ENCODE measurements at places on chromosomes 3 and 15.

GRCh38 chr15:92429378-92430068, 35.8 kb downstream of the ST8SIA2 start:
- H3K36me3 ChIP-seq = no peaks in the 10 kb centered on the region
- no peak for DNase-seq

GRCh38 chr3:195145579-195145978, 125.4 kb downstream of the XXYLT1 start:
- peaks cover 35% of the 10 kb centered on the region for H3K4me1 ChIP-seq
- no peak overlapping the region for H3K27ac ChIP-seq
- no peak for DNase-seq
- no peak overlapping the region for H3K4me3 ChIP-seq
- no peaks in the 10 kb centered on the region for H3K36me3 ChIP-seq
- no peaks in the 10 kb centered on the region for H3K27me3 ChIP-seq

DNA sequence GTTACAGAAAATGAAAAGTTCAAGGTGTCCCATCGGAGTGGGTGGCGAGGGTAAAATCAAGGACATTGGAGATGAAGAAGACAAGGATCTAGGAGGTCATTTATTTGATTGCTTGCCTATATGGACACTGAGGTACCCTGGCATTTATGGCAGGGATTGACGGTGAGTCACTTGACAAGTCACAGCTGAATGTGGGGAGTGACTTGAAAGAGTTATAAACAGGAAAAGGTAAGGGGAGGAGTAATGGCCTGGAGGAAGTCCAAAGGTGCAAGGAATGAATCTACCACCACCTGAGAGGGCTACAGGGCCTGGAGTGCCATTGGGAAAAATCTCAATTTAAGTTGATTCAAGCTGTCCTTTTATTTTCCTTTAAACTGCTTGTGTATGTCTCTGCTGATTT, 11.8 kb upstream of the SGO1 start:
- H3K27me3 ChIP-seq = no peaks in the 10 kb centered on the region
- no peaks in the 10 kb centered on the region for H3K4me1 ChIP-seq
- H3K36me3 ChIP-seq = no peaks in the 10 kb centered on the region
- DNase-seq = no peak

- no peak overlapping the region for H3K4me3 ChIP-seq
- no peaks in the 10 kb centered on the region for H3K4me1 ChIP-seq
- no peaks in the 10 kb centered on the region for H3K27me3 ChIP-seq
These were observed 59.5 kb downstream of the ABCC5 start for GRCh38 chr3:183958226-183958625.

- peaks cover 50% of the 10 kb centered on the region for H3K4me1 ChIP-seq
- DNase-seq = no peak
- H3K4me3 ChIP-seq = no peak overlapping the region
- H3K36me3 ChIP-seq = peaks cover 14% of the 10 kb centered on the region
- H3K27ac ChIP-seq = peak overlapping the region; percentile 57
These were observed 30.0 kb downstream of the STARD5 start for GRCh38 chr15:81293728-81294515.

DNA sequence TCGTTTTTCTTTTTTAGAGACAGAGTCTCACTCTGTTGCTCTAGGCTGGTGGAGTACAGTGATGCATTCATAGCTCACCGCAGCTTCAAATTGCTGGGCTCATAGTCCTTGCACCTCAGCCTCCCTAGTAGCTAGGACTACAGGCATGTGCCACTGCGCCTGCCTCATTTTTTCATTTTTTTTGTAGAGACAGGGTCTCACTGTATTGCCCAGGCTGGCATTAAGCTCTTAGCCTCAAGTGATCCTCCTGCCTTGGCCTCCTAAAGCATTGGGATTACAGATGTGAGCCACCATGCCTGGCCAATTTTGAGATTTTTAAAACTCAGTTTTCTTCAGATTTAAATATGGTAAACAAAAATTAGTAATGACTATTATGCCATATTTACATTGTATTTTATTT, 29.0 kb downstream of the SKIL start:
- no peak for DNase-seq
- no peak overlapping the region for H3K4me3 ChIP-seq
- H3K36me3 ChIP-seq = peaks cover 36% of the 10 kb centered on the region
- no peaks in the 10 kb centered on the region for H3K4me1 ChIP-seq
- H3K27me3 ChIP-seq = no peaks in the 10 kb centered on the region
- no peak overlapping the region for H3K27ac ChIP-seq

- no peaks in the 10 kb centered on the region for H3K36me3 ChIP-seq
- no peak for DNase-seq
- no peak overlapping the region for H3K4me3 ChIP-seq
- no peaks in the 10 kb centered on the region for H3K4me1 ChIP-seq
- H3K27me3 ChIP-seq = no peaks in the 10 kb centered on the region
These were observed 54.5 kb upstream of the APEH start for GRCh38 chr3:49619649-49620048.

GRCh38 chr3:151305060-151305774, 11.4 kb downstream of the GPR87 start:
- H3K27ac ChIP-seq = peak overlapping the region; percentile 54
- no peak for DNase-seq
- H3K4me3 ChIP-seq = no peak overlapping the region
- H3K27me3 ChIP-seq = no peaks in the 10 kb centered on the region
- H3K4me1 ChIP-seq = peaks cover 17% of the 10 kb centered on the region

GRCh38 chr3:16547561-16548357, 34.3 kb upstream of the RFTN1 start:
- H3K36me3 ChIP-seq = no peaks in the 10 kb centered on the region
- H3K4me1 ChIP-seq = peaks cover 6% of the 10 kb centered on the region
- DNase-seq = no peak
- H3K4me3 ChIP-seq = no peak overlapping the region
- H3K27me3 ChIP-seq = no peaks in the 10 kb centered on the region

GRCh38 chr3:4656626-4657328, 163.6 kb downstream of the ITPR1 start:
- peaks cover 8% of the 10 kb centered on the region for H3K36me3 ChIP-seq
- H3K27me3 ChIP-seq = no peaks in the 10 kb centered on the region
- no peak for DNase-seq

- DNase-seq = no peak
- no peaks in the 10 kb centered on the region for H3K36me3 ChIP-seq
- H3K4me1 ChIP-seq = peaks cover 4% of the 10 kb centered on the region
- no peak overlapping the region for H3K27ac ChIP-seq
These were observed 24.9 kb downstream of the ALS2CL start for GRCh38 chr3:46668591-46668990.

DNA sequence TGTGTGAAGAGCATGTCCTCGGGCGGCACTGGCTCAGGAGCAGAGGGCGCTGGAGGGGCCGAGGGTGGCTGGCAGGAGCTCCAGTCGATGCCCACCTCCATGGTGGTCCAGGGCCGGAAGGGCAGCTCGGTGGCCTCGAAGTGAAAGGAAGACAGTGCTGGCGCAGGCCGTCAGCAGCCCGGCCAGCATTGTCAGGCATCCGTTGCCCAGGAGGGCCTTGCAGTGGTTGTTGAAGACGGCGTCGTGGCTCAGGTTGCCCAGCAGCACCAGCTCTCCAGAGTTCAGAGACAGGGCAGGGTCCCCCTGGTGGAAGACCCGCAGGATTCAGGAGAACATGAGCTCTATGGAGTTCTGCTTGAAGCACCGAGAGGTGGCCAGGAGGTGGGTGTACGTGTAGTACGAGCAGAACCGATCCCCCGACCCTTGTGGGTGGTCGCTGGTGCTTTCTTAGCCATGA, 16.5 kb upstream of the SIAH2 start:
- H3K36me3 ChIP-seq = no peaks in the 10 kb centered on the region
- H3K27ac ChIP-seq = no peak overlapping the region
- DNase-seq = no peak
- H3K4me3 ChIP-seq = no peak overlapping the region
- no peaks in the 10 kb centered on the region for H3K4me1 ChIP-seq

- no peaks in the 10 kb centered on the region for H3K36me3 ChIP-seq
- DNase-seq = no peak
- H3K4me1 ChIP-seq = peaks cover 6% of the 10 kb centered on the region
- H3K27me3 ChIP-seq = no peaks in the 10 kb centered on the region
- no peak overlapping the region for H3K4me3 ChIP-seq
- no peak overlapping the region for H3K27ac ChIP-seq
These were observed 92.2 kb upstream of the TNFAIP8L3 start for GRCh38 chr15:51186891-51187290.

DNA sequence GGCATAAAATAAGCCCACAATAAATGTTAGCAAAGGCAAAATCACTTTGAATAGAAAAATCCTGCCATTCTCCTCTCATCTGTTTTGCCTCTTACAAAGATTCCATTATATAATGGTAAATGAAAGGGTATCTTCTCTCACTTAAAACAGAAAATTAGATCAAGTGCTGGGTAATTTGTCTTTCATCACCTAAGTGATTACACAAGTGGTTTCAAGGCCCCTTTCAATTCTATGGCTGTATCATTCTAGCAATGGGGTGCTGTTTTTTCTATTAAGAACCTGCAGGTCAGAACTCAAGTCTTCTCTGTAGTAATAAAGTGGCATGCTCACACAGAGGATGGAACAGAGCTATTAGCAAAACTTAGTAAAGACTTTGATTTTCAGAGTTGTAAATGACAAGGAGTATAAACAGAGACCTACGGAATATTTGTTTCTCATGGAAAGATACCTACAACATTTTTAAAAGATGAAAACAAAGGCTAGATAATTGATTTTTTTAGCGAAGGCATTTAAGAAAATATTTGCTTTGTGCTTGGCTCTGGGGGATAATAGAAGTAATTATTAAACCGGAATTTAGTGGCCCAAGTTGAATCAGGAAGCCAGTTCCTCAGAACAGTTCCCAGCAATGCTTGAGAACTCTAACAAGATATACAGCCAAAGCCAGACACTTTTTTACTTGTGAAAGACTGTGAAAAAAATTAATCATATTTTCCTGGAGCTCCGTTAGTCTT, 137.4 kb downstream of the CMSS1 start:
- H3K4me3 ChIP-seq = no peak overlapping the region
- H3K4me1 ChIP-seq = peaks cover 6% of the 10 kb centered on the region
- no peak overlapping the region for H3K27ac ChIP-seq
- H3K36me3 ChIP-seq = no peaks in the 10 kb centered on the region
- DNase-seq = no peak

GRCh38 chr15:90000186-90001001, 730 bp upstream of the ZNF710 start:
- no peaks in the 10 kb centered on the region for H3K36me3 ChIP-seq
- H3K27me3 ChIP-seq = no peaks in the 10 kb centered on the region
- peak overlapping the region; percentile 90 for H3K4me3 ChIP-seq
- H3K27ac ChIP-seq = peak overlapping the region; percentile 92
- no peak for DNase-seq

- DNase-seq = no peak
- no peaks in the 10 kb centered on the region for H3K36me3 ChIP-seq
- H3K27me3 ChIP-seq = no peaks in the 10 kb centered on the region
- H3K4me1 ChIP-seq = no peaks in the 10 kb centered on the region
- no peak overlapping the region for H3K27ac ChIP-seq
- no peak overlapping the region for H3K4me3 ChIP-seq
These were observed 796.4 kb upstream of the ARPP21 start for GRCh38 chr3:34842706-34843480.

DNA sequence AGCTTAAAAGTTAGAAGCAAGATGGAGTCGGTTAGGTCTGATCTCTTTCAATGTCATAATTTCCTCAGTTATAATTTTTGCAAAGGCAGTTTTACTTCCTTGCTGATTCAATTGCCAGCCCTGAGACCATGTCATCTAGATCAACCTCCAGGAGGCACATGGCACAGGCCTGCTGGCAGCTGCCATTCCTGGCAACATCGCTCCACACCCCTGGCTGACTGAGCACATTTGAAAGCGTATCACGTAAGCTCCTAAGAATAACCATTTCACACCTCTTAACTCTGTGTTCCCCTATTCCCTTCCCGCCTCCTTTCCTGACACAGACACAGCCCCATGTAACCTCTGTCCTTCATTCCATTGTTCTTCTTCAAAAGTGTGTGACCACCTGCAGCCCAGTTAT, 313.9 kb upstream of the CTNNB1 start:
- H3K27ac ChIP-seq = no peak overlapping the region
- no peaks in the 10 kb centered on the region for H3K27me3 ChIP-seq
- DNase-seq = no peak
- no peaks in the 10 kb centered on the region for H3K36me3 ChIP-seq
- no peaks in the 10 kb centered on the region for H3K4me1 ChIP-seq

DNA sequence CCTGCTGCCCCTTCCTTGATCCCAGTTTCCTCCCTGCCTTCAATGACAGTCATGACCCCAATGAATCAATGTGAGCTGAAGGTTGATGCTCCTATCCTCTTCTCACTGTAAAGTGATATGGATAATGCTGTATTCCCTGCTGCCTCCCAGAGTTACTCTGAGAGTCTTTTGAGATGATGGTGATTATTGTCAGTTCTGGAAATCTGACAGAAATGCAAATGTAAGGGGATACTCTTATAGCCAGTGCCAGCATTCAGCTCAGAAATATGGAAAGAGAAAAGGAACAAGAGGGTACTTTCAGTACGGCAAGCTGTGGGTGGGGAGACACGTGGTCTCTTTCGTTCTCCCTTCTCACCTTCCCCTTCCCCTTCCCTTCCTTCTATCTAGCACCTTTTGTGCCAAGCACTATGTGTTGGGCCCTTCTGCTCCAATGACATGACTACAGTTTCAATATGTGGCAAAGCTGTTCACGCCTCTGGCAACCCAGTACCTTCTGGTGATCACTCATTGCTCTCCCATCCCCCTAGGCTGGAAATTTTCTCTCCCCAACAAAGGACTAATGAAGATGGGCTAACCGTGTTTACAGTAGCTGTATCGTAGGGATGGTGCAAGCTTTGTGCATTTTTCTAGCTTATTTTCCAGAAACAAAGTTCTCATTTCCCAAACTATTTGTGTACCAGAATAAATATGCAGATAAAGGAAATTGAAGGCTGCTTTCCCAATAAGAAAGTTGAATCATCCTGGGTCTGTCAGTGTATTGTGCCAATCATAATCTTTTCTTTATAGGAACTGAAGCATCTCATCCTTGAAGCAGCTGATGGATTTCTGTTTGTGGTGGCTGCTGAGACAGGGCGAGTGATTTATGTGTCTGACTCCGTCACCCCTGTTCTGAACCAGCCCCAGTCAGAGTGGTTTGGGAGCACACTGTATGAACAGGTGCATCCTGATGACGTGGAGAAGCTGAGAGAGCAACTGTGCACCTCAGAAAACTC, 70.3 kb downstream of the ARNT2 start:
- no peak overlapping the region for H3K4me3 ChIP-seq
- no peaks in the 10 kb centered on the region for H3K27me3 ChIP-seq
- H3K36me3 ChIP-seq = no peaks in the 10 kb centered on the region
- DNase-seq = no peak
- H3K27ac ChIP-seq = no peak overlapping the region

DNA sequence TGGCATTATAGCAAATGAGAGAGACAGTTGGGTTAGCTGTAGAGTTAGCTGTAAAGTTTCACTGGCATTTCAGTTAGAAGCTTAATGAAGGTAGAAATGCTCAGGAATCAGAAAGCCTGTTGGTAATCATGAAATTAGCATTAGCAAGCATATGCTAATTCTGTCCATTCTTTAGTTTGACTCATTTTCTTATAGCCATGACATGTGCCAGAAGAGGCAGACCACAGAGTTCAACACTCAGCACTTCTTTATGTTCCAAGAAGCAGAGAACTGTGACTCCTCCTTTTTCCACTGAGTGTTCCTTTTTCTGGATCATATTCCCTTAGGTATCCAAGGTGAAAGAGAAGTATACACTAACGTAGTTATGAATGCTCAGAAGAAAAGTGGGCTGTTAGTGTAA, 276.2 kb upstream of the SGO1 start:
- H3K27me3 ChIP-seq = no peaks in the 10 kb centered on the region
- H3K27ac ChIP-seq = no peak overlapping the region

Measured in vagina (tissue), 2 donors.